ENCODE measurements at places on chromosomes 4 and X.

GRCh38 chrX:145848448-145848847 is 30.8 kb downstream of the SLITRK2 start:
- DNase-seq = no peak

- DNase-seq = no peak
Measured at GRCh38 chrX:20523626-20524312, 257.1 kb upstream of the RPS6KA3 start.

DNA sequence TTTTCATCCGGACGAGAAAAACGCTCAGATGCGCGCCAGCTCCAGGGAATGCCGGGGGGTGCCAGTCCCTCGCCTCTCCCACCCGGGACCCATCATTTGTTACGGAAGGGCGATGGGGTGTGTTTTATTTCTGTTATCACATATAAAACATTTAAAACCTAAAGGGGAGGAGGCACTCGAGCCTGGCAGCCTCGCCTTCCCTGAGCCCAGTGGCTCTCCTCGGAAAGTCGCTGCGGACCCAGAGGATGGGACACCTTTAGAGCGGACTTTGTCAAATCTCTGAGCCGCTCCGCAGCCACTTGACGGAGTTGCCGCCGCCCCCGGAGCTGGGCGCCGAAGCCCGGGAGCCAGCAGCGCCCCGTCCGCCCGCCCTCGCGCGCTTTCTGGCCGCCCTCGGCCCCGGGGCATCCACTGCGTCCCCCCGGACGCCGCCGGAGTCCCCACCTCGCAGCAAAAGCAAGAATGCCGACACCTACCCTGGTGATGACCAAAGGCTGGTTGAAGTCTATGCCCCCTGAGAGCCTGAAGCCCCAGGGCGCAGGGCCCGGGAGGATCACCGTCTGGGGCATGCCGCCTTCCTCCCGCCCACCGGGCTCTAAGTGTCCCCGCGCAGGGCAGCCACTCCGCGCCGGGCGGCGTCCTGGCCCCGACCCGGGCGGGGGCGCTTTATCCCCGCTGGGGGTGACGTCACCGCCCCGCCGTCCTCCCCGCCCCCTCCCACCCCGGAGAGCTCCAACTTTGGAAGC is at the start of gene PDLIM3:
PDLIM3 (minus strand) TSS at position 642 of the 746 bp plus-strand sequence; CDS start at position 569, 73 bp downstream.
- no peak for DNase-seq

- DNase-seq = no peak
Measured at GRCh38 chr4:212438-213188, 88.3 kb downstream of the ZNF718 start.

- no peak for DNase-seq
Measured at GRCh38 chr4:146506272-146506671, 15.5 kb downstream of the SLC10A7 start.

Data from NCI-H2081 (cell line).